ENCODE measurements at places on chromosomes 2 and 18.

GRCh38 chr2:184598002-184598315 is 370 bp upstream of the ZNF804A start:
- no peak for DNase-seq

DNA sequence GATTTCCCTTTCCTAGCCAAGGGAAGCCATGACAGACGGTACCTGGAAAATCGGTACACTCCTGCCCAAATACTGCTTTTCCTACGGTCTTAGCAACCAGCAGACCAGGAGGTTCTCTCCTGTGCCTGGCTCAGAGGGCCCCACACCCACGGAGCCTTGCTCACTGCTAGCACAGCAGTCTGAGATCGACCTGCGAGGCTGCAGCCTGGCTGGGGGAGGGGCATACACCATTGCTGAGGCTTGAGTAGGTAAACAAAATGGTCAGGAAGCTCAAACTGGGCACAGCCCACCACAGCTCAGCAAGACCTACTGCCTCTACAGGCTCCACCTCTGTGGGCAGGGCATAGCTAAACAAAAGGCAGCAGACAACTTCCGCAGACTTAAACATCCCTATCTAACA is 6.8 kb upstream of the CD207 start:
- no peak for DNase-seq

DNA sequence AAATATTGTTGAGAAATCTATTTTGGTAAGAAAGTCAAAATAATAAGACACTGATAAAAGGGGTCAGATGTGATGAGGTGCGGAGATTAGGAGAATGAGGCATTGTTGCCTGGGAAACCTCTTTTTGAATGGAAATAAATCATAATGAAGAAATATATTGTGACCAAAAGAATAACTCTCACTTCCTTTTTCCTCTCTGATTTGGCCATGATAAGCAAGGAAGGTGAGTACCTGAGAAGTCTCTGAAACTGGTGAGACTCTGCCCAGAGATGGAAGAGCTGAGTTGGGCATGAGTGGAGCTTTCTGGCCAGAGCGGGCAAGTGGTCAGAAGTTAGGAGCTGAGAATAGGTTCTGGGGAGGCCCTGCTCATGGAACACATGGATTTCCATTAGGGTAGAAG is 11.8 kb downstream of the LAMA3 start:
- no peak for DNase-seq

DNA sequence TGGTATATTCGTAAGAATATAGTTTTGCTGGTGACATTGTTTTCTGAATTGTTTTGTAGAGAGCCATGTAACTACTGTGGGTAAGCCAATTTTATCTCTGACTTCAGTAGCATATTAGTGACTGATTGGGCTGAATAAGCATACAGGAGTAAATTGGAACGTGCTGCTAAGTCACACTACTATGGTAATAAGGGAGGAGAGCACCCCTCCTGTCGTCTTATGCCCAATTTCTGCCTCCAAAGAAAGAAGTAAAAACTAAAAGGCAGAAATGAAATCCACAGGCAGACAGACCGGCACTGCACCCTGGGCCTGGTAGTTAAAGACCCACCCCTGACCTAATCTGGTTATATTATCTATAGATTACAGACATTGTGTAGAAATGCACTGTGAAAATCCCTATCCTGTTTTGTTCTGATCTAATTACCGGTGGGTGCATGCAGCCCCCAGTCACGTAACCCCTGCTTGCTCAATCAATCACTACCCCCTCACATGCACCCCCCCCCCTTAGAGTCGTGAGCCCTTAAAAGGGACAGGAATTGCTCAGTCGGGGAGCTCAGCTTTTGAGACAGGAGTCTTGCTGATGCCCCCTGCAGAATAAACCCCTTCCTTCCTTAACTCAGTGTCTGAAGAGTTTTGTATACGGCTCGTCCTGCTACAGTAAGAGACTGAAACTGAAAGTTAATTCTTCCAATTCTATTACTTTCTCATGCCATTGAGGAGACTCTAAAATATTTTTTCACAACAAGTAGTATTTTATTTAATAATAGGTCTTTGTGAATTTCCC is 167.0 kb downstream of the ZNF804A start:
- DNase-seq, result no peak

DNA sequence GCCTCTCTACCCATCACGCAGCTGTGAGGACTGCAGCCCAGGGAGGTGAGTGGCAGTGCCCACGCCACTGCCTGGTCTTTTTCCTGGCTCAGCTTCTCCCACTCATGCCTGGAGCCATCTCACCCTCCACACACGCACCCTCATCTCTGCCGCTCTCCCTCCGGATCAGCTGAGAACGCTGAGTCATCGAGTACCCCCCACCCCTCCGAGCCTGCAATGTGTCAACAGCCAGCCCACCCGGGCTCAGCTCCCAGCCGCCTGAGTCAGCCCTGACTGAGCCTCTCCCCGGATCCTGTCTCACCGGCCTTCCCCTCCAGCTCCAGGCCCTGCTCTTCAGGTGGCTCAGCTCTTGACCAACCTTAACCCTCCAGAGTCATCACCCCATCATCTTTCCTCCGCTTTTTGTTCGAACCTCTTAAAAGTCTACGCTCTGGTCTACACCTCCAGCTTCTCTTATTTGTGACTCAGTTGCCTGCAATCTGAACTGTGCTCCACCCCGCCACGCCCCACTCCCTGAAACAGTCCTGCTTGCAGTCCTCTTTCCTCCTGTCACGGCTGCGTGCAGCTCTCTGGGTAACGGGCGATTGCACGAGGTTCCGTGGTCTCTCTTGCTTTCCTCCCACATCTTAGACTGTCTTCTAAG is 94.4 kb upstream of the ASAP2 start:
- DNase-seq, result no peak

GRCh38 chr2:165539985-165540384 is 70.5 kb downstream of the CSRNP3 start:
- DNase-seq, result peak; percentile 51

- DNase-seq, result no peak
These were observed 122.8 kb downstream of the NRP2 start for GRCh38 chr2:205805136-205805535.

Measured in NCI-H1105 (cell line).